CD4-positive, alpha-beta T cell treated with Interleukin-17A for 4 hours (primary cell): ENCODE measurements at places on chromosomes 3 and 15.

DNA sequence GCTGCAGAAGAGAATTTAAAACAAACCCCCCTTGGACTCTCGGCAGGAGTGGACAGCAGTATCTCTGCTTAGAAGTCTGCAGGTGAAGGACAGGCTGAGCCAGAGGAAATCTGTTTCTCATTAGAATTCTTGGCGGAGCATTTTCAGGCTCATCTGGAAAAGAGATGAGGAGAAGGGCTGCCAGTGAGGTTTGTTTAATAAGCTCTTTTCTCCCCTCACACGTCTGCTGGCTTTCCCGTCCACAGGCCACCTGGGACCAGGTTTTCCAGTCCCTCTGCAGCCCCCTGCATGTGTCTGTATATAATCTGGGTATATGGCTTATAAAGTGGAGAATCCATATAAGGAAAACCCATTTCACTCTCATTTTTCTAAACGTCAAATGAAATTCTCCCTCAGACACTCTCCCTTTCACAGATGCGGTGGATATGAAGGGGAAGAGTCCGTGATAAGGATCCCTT lies 155.4 kb upstream of the TPM1 start:
- DNase-seq, result no peak

DNA sequence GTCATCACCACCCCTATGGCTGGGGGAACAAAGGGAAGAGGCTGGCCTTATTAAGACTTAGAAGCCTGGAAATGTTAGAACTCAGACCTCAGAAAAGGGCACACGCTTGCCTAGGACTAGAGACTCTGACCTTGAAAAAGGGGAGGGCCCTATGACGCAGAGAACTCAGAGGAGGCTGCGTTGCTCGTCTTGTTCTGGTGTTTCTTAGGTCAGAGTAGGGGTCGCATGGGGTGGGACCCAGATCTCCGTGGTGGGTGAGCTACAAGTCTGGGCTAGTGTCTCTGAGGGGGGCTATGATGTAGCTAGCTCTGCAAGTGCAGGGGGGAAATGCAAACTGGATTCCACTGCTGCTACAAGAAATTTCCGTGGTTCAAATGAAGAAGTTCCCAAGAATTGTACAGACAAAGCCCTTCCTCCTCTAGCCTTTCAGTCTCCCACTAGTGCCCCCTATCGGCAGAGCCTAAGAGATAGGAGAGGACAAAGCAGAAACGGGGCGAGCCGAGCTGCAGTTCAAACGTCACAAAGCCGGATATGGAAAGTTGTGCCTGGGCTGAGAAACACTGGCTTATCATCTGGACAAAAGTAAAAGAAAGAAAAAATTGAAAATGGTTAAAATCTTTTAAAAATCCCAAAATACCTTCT lies 392.9 kb upstream of the ROBO2 start:
- no peak for DNase-seq

GRCh38 chr3:25420885-25421284 lies 7.2 kb upstream of the RARB start:
- no peak for DNase-seq

- no peak for DNase-seq
These were observed 16.3 kb downstream of the C3orf20 start for GRCh38 chr3:14691239-14691638.

DNA sequence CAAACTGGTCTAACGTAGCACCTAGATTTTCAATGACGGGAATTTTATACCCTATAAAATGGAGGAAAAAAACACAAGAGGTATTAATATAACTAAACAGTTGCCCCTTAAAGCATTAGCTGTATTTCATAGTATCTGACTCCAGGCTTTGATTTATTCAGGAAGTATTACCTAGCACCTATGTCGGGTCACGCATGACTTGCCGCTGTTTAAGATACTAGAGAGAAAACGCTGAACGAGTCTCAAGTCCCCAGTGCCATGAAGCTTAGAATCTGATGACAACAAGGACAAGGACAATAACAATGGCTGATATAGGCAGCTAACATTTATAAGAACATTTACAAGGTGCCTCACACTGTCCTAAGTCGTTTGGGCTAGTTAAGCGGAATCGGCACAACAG lies 1.9 kb downstream of the SNRPA1 start:
- DNase-seq, result no peak

DNA sequence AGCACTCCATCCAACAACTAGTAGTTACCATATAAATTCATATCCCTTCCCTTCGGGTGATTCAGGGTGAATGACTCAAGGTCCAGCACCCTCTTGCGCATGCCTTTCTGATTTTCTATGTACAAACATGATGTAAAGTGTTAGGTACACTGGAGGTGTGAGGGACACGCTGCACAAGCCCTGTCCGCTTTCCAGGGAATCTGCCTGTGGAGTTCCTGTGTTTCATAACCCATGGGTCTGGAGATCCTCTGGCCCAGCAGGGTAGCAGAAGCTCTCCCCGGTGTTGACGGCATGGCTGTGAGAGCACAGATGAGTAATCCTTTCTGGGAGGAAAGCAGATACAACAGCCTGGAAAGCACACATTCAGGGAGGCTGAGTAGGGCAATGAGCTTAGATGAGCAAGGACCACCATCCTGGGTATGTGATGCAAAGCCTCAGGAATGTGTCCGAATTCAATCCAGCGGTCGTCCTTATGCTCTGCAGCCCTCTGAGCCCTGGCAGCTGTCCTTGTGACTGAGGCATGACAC lies 142.9 kb upstream of the TP63 start:
- no peak for DNase-seq

- DNase-seq, result no peak
These were observed 37.5 kb upstream of the CLRN1 start for GRCh38 chr3:151009981-151010380.

- DNase-seq, result no peak
These were observed 7.6 kb downstream of the PLXNB1 start for GRCh38 chr3:48422272-48422671.

- DNase-seq, result peak; percentile 62
These were observed 15.7 kb upstream of the AEN start for GRCh38 chr15:88605189-88606069.

GRCh38 chr3:190378240-190378891 lies 9.6 kb upstream of the CLDN16 start:
- DNase-seq, result no peak

DNA sequence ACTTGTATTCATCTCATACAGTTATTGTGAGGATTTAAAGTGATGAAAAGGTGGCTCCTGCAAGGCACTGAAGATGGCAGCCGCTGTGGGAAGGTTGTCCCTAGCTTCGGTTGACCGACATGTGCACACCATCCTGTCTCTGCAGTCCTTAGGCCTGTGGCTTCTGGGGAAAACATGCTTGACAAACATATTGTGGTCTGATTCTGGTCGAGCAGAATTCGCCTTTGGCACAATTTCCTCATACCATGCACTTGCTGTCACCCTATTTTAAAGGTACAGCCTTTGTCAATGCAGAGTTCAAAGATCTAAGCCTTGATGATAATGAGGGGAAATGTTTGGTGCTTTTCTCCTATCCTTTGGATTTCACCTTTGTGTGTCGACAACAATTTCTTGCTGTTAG lies 50.9 kb downstream of the PRICKLE2 start:
- no peak for DNase-seq

DNA sequence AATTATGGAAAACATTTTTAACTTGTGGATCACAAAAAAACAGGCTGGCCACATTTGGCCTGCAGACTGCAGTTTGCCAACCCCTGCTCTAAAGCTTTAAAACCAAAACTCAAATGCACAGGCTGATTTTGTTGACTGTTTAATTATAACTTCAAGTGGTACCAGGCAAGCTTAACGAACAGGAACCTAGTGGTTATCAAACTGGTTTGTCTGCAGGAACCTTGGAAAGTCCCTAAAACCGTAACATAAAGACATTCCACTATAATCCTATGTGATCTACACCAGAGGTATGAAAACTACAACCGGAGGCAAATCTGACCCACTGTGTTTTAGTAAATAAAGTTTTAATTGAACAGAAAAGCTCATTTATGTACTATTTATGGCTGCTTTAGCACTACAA lies 52.4 kb downstream of the TBL1XR1 start:
- DNase-seq, result no peak

- no peak for DNase-seq
These were observed 442.2 kb downstream of the SHQ1 start for GRCh38 chr3:72405943-72406566.

DNA sequence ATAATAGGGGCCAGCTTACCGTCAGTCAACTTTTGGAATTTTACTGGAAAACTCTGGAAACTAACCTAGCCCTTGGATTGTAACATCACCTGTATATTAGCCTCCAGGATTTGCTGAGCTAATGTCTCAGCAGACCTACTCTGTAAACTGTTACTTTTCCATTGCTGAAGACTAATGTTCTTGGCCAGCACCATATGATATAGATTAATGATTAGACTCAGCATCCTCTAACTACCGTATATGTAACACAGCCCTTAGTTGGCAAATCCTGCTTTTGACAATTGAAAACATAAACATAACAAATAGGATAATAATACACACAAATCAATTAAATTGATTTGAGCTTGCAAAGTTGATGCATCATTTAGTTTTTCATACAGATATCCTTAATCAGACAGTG lies 26.6 kb upstream of the GBE1 start:
- DNase-seq, result no peak

DNA sequence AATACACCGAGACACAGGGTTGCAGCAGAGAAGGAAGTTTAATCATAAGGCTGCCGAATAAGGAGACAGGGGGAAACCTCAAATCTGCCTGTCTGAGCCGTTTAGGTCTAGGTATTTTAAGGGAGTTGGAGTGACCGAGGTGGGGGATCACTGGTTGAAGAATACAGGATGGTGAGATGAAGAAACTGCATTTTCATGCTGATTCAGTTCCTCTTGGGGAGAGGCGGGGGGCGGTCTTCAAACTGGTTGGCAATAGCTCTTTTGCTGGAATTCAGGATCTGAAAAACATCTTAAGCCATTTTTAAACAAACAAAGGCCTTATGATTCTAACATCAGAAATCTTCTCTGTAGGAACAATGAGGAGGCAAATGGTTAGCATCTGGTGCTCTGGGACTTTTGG lies 699.5 kb upstream of the CFAP20DC start:
- no peak for DNase-seq

DNA sequence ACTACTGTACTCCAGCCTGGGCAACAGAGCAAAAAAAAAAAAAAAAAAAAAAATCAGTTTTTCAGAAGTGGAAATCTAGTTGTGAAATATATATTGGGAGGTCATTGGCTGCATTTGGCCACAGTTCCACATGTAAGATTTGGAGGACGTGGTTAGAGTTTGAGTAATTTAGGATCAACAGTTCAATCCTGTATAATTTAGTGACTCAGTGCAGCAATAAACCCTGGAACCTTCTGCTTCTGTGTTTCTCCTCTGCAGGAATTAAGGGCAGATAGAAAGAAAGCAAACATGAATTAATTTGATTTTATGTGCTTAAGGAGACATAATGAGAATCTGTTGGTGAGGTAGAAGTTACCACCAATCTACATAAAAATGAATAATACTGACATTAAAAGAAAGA lies 347.0 kb downstream of the PTPRG start:
- DNase-seq, result no peak

DNA sequence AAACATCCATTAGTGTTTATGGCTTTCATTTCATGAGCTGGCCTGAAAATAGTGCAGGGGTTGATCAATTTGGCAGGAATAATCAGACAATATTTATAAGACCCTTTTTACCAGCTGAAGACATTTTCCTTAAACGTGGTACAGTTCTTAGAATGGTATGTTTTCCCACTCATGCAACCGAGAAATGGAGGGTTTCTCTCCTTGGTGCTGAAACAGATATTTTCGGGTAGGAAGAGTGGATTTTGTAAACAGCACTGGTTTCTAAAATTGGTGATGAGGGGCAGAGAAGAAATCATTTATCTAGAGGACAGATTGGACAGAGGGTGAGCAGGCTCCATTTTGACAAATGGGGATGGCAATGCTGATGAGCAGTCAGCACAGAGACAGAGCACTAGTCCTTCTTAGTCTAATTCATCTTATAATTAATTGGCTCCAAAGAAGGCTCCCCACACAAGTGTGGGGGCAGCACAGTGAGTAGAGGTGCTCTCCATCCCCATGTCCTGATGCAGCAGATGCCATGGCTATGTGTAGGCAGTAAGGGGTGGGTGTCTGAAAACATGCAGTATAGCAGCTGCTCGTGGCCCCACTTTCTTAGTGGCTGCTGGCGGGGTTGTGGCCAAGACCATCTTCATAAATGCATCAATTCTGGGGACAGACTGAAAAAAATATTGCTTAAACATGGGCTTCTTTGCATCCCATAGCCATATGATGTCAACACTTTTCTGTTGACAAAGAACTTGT lies 18.1 kb upstream of the SLC7A14 start:
- no peak for DNase-seq

GRCh38 chr3:123920868-123921267 lies 36.7 kb upstream of the MYLK start:
- DNase-seq, result no peak

DNA sequence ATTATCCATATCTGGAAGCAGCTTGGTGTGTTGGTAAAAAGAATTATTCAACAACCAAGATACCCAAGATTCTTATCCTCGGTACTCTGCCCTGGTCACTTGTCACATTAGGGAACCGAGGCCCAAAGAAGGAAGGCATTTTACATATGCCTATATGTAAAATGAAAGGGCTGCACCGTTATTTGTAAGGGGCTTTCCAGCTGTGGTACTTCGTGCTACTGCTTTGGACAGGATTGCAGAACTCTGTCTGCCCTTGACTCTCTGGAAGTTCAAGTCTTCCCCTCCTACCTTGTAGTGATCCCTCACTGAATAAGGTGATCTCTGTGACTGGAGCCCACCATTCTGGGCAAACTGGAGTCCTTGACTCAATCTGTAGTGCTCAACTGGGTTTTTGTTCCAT lies 198.9 kb upstream of the TOPAZ1 start:
- DNase-seq, result no peak

- peak; percentile 25 for DNase-seq
These were observed 96.0 kb upstream of the CCDC80 start for GRCh38 chr3:112736805-112737566.
